ENCODE measurements at places on chromosomes 7 and 10.

DNA sequence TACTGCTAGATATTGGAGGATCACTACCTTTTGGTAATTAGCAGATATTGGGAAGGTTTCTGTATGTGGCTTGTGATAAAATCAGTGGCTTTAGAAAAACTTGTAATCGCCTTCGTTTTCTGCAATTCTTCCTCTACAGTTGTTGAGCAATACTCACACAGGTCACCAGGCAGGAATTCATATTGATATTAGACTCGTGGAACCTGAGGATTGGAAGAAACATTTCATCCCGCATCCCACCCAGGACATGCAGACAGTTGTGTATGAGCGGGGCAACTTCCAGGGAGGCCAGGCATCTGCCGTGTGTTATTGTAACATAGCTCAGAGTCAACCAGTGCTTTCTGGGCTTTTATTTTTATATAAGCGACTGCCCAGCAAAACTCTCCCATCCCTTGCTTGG, 821.3 kb downstream of the LRMDA start:
- no peak for DNase-seq

DNA sequence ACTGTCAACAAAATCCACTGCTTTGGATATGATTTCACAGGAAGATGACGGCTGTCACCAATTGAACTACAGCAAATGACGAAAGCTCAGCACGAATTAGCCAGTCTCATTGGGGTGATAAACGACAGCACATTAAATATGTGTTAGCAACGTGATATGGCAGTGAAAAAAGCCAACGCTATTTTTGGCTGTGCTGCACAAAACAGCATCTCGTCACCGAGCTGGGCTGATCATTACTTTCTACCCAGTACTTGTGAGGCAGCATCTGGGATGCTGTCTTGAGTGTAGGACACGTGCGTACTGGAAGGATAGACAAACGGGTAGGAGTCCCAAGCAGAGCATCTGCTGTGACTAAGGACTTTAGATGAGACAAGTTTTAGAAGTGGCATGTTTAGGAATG, 138.3 kb downstream of the EXOC4 start:
- DNase-seq, result no peak

DNA sequence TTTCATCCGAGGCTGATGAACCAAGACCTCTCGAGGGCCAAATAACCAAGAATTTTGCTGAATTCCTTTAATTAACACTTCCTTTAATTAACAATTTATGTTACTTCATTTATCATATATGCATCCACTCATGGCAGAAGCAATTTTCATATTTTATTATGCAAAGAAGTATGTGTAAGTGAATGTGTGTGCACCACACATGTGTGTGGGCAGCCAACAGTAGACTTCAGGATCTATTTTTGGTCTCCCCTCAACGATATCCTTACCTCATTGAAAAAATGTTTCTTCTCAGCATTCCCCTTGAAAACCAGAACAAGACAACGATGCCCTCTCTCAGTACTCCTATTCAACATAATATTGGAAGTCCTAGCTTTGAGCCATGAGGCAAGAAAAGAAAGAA, 96.8 kb downstream of the ICA1 start:
- no peak for DNase-seq

DNA sequence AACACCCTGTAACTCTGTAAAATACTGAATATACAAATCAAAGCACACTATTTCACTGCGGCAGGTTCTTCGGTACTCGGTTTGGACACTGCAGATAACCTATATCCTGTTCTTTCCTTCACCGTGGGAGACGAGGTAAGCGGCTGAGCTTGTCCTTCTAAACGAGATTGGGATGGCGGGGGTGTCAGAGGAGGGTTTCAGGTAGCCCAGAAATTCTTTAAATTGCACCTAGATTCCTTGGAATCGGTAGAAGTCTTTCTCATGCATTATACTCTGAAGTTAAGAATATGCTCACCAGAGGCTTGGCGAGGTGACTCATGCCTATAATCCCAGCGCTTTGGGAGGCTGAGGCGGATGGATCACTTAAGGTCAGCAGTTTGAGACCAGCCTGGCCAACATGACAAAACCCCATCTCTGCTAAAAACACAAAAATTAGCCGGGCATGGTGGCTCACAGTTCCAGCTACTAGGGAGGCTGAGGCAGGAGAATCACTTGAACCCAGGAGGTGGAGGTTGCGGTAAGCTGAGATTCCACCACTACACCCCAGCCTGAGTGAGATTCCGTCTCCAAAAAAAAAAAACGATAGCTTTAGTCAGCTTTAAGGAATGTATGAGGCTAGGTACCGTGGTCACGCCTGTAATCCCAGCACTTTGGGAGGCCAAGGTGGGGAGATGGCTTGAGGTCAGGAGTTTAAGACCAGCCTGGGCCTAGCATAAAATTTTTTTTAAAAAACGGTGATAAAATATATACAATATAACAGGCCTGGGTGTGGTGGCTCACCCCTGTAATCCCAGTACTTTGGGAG, 10.1 kb upstream of the LAT2 start:
- no peak for DNase-seq

DNA sequence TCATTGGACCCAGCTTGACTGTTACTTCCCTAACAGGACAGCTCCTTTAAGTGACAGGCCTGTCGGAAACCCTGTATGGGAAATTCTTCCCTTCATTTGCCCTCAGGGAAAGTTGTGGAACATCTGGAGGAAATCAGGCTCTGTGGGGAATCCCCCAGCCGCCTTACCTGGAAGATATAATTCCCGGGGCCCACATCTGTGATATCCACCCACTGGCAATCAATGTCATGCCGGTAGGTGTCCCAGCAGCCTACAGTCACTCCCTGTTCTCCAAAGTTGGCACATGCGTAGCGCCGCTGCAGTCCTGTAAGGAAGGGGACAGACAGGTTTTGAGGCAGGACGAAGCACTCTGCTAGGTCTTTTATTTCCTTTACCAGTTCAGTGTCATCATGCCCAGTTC, 16.6 kb downstream of the LOXL4 start:
- no peak for DNase-seq

GRCh38 chr10:118563373-118563890, 32.0 kb downstream of the PRLHR start:
- DNase-seq, result no peak

DNA sequence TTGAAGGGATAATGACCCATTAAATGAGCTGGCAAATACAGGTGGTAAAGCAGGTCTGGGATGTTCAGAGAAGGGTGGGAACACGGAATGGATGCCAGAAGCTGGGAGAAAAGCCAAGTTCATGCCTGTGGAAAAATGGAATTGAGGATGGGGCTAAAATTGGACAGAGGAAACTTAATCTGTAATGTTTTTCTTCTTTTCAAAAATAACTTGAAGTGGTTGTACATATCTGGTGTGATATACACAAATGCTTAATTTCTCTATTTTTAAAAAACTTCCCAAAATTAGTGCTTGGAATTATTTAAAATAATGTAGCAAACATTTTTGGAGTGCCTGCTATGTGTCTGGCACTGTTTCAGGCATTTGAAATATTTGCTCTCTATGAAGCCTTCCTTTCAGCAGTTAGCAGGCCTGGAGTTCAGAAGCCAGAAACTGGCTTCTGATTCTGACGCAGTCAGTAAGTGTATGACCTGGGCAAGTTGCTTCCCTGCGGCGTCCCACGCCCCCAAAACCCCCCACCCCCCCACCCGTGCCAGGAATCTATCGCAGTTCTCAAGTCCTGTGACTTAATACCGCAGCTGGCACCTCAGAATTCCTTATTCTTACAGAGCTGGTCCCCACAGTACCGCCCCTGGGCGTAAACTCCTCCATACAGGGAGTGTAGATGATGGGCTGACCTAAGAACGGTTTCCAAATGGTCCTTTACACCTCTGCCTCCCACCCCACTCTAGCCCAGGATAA, 828 bp upstream of the MALSU1 start:
- DNase-seq, result peak; percentile 27

DNA sequence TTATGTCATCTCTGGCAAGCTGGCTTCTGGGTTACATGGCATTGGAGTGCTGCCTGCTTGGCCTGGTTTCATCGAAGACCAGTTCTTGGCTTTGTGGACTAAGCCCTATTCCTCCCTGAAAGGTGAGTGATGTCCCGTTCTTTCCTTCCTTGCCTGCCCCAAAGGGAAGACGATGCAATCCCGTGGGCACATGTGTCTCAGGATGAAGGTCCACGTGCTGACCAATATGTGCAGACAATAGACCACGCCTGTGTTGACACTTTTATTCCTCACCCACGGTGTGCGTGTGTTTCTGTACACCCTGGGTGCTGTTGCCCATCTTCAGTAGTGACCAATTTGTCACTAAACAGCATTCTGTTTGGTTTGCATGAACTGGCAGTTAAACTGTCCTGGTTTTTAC, 28.6 kb upstream of the SHH start:
- no peak for DNase-seq

- no peak for DNase-seq
These were observed 85.2 kb upstream of the GLCCI1 start for GRCh38 chr7:7883394-7883793.

DNA sequence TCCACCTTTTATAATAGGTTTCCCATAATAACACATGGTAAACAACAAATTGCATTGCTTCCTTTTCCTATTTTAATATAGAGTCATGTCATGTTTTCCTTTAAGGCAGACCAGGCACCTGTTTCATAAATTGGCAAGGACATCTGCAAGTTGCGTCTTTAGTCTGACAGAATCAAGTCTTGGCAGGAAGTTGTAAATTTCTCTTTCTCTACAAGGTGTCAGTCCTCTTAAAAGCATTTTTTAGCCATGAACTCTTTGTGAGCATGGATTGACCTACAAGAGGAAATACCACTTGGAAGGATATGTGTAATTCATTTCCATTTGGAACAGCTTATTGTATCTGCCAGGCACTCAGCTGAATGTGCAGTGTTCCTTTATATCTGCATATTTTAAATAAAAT, 176.8 kb downstream of the PRKG1 start:
- DNase-seq, result no peak

DNA sequence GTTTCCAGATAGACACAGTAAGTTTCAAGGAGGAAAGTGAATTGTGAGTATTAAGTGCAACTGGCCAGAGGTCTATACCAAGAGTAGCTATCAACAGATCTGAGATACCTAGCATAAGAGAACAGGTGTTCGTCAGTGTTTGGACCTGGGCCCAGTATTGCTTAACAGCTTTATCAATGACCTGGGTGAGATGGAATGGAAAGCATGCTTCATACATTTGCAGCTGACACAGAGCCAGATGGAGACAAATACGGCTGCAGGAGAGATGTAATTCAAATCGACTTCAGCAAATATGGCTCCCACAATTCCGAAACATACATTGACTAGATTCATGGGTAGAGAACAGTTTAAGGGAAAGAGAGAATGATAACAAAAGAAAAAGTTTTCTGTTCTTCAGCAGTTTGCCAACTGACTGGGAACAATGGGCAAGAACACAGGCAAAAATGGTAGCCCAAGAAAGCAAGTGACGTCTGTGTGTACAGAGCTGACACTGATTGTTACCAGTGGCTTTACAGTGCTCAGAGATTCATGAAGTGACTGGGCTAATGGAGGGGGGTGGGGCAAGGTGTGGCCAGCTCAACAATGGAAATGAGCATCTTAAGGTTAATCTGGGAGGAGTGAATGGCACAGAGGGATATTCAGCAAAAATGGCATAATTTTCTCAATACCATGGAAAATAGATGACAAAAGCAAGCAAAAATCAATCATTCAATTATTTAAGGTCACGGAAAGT, 28.0 kb upstream of the COBL start:
- DNase-seq, result peak; percentile 11

DNA sequence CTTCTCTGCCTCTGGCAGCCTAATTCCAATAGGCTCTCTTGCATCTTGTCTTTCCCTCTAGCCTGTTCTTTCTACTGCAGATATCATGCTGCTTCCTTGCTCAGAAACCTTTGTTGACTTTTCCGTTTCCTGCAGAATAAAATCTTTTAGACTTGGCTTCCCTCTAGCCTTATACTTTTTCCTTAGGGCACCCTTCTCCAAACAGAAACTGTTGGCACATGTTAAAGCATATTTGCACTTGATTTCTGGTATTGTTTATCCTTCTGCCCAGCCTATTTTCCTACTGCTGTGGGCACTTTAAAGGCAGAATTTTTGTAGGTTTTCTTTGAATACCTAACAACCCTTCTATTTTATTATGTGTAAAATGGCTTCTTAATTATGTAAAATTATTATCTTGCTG, 4.6 kb downstream of the GNAI1 start:
- DNase-seq, result no peak

DNA sequence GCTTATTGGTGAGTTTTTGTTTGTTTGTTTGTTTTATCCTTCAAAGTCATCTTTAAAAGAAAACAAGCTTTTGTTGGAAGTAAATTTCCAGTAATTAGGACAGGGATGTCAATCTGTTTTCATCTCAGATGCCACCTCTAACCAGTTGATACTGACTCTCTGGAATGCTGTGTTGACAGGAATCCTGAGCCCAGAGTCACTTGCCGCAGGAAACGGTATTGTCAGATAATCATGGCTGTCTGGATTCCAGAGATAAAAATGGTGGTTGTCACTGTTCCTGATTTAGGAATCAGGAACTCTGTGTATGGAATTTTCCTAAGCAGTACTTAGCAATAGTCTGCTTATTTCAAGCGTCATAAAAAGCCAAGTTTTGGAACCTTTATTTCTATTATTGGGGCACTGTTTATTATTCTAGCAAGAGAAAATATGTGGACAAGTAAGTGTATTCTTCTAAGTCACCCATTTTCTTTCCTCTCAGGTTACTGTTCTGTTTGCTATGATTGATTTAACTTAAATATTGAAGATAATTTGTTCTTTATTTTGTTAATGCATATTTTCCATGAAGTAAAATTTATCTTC, 39.2 kb downstream of the CDC123 start:
- no peak for DNase-seq

GRCh38 chr10:14926061-14926470, 27.8 kb downstream of the DCLRE1C start:
- DNase-seq, result no peak

DNA sequence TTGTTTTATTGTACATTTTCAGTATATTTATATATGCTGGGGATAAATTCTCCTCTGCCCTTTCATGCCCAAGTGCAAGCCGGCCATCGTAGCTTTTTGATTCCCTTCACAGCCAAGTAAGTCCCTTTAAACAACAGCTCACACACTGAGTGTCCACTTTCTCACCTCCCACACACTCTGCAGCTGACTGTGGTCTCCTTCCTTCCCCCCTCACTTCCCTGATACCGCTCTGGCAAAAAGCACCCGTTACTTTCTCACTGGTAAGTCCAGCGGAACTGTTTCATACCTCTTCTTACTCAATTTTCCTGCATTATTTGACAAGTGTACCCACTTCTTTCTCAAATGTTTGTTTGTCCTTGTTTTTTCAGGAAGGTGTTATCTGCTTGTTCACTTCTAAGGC, 35.2 kb downstream of the MGAM start:
- no peak for DNase-seq

DNA sequence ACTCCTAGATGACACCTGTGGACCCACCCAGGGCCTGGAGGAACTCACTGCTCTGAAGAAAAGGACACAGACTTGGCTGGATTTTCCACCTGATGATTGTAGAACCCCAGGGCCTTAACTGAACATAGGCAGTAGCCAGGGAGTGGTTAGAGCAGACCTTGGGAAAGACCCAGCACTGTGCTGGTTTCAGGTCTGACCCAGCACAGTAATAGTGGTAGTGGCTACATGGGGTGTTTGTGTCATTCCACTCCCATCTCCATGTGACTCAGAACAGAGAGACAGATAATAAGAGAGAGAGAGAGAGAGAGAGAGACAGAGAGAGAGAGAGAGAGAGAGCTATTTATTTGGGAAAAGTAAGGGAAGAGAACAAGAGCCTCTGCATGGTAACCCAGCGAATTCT, 239.1 kb upstream of the MEOX2 start:
- no peak for DNase-seq

All from eye (tissue), 1 donor.